ENCODE measurements at places on chromosomes 12 and 14. TPM values are rescaled to one million over a fixed set of nuclear protein-coding genes. Genes with fewer than 3 reads are reported as not detected.

Gene PRH2
- not detected for total RNA-seq

DNA sequence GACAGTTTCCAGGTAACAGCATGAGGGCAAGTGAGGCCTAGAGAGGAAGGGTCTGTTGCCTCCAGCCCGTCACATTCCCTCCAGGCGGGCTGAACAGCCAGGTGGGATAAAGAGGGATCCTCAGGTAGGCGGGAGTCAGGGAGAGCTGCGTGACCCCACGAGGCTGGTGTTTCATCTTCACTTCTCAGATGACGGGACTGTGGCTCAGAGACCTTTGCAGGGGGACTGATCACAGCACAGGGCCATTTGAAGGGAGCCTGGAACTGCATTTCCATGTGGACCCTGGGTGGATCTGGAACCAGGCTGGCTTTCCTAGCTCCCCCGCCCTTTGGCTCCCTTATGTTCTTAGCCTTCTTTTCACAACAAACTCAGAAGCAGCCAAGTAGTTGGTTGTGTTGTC is 37.4 kb downstream of the SH2B3 start:
- no peak for DNase-seq

DNA sequence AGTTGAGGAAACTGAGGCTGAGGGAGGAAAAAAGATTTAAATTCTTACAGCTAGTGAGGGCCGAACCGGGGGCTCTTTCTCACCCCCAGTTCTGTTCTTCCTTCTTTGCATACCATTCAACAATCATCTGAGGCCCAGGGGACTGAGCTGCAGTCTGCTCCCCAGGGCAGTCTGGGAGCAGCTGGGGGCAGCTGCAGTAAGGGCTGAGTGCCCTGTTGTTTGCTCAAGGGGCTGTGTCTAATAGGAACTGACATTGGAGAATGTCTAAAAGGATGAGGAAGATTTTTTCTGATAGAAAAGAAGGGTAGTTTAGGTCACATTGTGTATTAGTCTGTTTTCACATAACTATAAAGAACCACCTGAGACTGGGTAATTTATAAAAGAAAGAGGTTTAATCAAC is 42.2 kb downstream of the SLC17A8 start:
- no peak for DNase-seq

DNA sequence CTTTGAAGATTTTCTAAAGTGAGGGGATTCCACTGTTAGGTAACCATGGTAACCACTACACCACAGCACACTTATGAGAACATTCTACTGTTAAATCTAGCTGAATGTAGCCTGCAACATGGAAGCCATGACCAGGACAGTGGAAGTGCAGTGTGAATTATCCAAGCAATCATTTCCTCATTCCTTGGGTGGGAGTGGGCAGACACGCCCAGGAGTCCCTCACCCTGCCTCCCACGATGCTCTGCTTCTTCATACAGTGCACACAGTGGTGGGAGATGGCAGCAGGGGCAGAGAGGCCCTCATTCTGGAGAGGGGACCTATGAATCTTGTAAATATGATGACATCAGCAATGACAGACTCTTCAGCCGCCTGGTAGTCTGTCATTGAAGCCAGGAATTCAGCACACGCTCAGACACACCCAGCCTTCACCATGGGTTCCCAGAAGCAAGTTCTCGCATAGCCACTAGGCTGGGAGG is 70.1 kb upstream of the HOXC13 start:
- DNase-seq, result no peak

All from naive thymus-derived CD4-positive, alpha-beta T cell (primary cell).